ENCODE measurements at places on chromosomes 5 and 9.

GRCh38 chr5:115855959-115856358 is 14.2 kb downstream of the AP3S1 start:
- no peaks in the 10 kb centered on the region for H3K27me3 ChIP-seq
- H3K4me3 ChIP-seq: no peak overlapping the region
- peaks cover 39% of the 10 kb centered on the region for H3K4me1 ChIP-seq
- no peak for DNase-seq

GRCh38 chr5:36414869-36415282 is 113.2 kb upstream of the RANBP3L start:
- no peaks in the 10 kb centered on the region for H3K4me1 ChIP-seq
- no peak overlapping the region for H3K27ac ChIP-seq
- H3K36me3 ChIP-seq: peaks cover 7% of the 10 kb centered on the region
- no peak overlapping the region for H3K4me3 ChIP-seq

- H3K27me3 ChIP-seq: peaks cover 89% of the 10 kb centered on the region
- no peaks in the 10 kb centered on the region for H3K36me3 ChIP-seq
- no peak overlapping the region for H3K4me3 ChIP-seq
- H3K27ac ChIP-seq: no peak overlapping the region
These were observed 15.4 kb downstream of the IL9 start for GRCh38 chr5:135880278-135880677.

DNA sequence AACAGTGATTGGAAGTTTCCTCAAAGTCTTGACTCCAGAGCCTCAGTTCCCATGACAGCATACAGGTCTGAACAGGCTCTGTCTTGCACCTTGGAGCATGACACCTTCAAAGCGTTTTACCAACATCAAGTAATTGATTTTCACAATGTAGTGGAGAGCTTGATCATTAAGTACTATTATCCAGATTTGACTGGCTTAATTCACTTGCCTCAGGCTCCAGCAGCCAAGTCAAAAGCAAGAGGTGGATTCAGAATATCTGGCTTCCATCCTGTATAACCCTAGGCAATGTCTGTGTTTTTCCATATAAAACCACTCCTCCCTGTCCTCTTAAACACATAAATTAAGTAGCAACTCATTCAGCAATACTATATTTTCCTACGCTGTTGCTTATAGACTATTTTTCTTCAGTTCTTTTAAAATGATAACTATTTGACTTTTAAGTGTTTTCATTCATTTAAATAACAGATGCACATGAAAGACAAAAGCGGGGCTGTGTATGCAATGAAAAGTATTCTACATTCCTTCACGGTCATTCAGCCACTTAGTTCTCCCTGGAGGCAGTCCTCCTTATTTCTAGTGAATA is 150.8 kb upstream of the RANBP3L start:
- H3K4me1 ChIP-seq: no peaks in the 10 kb centered on the region
- no peak overlapping the region for H3K4me3 ChIP-seq
- H3K27ac ChIP-seq: no peak overlapping the region
- H3K36me3 ChIP-seq: peaks cover 2% of the 10 kb centered on the region
- no peak for DNase-seq
- H3K27me3 ChIP-seq: peaks cover 12% of the 10 kb centered on the region

DNA sequence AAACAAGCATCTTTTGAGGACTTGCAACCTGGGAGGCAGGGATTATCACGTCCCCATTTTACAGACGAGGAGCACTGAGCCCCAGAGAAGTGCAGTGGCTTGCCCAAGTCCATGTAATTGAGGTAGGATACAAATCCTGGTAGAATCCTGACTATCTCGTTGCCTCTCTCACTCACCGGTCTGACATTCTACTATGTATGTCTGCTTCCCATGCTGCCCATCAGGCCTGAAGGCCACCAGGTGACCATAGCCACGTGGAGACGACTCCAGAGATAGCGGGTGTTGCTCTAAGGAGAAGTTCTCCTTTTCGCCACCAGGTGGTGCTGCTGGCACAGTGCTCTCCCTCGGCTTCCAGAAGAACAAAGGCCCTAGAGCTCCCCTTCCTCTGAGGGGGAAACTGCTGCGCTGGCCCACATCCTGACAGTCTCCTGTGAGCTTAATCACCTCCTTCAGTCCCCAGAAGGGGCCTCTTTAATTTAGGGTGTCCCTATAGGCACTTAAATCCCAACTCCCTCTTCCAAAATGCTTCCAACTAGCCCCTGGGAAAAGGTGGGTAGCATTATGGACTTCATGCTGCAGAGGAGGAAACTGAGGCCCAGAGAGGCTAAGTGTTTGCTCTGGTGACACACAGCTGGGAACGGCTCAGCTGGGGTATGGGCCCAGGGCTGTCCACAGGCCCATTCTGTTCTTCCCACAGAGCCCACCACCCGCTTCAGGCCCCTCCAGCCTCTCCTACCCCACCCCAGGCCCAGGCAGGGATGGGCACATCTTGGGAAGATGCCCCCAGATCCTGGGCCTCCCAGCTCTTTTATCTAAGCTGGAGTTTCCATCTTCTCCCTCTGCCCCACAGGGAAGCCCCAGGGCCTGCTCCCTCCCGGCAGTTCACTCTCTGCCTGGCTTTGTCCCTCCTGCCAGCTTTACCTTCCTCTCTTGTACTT is 6.4 kb downstream of the SLC34A1 start:
- H3K27me3 ChIP-seq: no peaks in the 10 kb centered on the region
- DNase-seq: peak; percentile 86
- H3K27ac ChIP-seq: peak overlapping the region; percentile 93
- peaks cover 38% of the 10 kb centered on the region for H3K4me1 ChIP-seq
- no peaks in the 10 kb centered on the region for H3K36me3 ChIP-seq

GRCh38 chr5:40233268-40233667 is 446.4 kb upstream of the PTGER4 start:
- no peaks in the 10 kb centered on the region for H3K36me3 ChIP-seq
- no peaks in the 10 kb centered on the region for H3K4me1 ChIP-seq
- no peak overlapping the region for H3K27ac ChIP-seq

- DNase-seq: no peak
- no peak overlapping the region for H3K27ac ChIP-seq
- H3K4me1 ChIP-seq: no peaks in the 10 kb centered on the region
- no peaks in the 10 kb centered on the region for H3K36me3 ChIP-seq
- H3K27me3 ChIP-seq: peaks cover 84% of the 10 kb centered on the region
These were observed 10.8 kb downstream of the NFIB start for GRCh38 chr9:14303100-14303499.

GRCh38 chr9:967436-967835 is 9.0 kb upstream of the DMRT3 start:
- peaks cover 1% of the 10 kb centered on the region for H3K36me3 ChIP-seq
- H3K4me3 ChIP-seq: no peak overlapping the region
- H3K27ac ChIP-seq: no peak overlapping the region
- H3K27me3 ChIP-seq: peaks cover 74% of the 10 kb centered on the region
- no peak for DNase-seq
- H3K4me1 ChIP-seq: peaks cover 9% of the 10 kb centered on the region

DNA sequence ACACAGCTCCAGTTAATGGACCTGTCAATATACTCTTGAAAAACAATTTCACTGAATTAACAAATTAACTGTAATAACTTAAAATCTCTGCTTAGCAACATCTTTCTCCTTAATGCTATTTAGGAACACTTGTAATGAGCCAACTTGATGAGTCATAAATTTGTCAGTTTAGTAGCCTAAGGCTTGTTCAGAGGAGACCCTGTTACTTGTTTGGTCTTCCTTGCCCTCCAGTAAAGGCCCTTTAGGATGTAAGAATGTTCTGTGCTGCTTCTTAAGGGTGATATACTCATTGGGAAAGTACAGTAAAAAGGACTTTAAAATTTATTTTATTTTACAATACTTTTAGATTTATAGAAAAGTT is 11.4 kb upstream of the MATR3 start:
- H3K4me1 ChIP-seq: peaks cover 8% of the 10 kb centered on the region
- peaks cover 11% of the 10 kb centered on the region for H3K36me3 ChIP-seq
- H3K4me3 ChIP-seq: no peak overlapping the region
- no peak overlapping the region for H3K27ac ChIP-seq
- H3K27me3 ChIP-seq: no peaks in the 10 kb centered on the region

DNA sequence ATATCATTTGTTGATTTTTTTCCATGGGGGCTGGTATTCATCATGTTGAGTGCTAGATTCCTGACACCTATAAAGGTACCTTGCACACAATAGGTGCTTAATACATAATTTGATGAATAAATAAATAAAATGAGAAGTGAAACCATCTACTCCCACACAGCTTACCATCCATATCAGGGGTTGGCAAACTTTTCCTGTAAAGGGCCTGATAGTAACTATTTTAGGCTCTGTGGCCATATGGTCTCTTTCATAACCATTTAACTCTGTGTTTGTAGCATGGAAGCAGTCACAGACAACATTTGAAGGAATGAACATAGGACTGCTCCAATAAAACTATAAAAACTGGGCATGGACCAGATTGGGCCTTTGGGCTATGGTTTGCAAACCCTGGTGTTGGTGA is 100.3 kb downstream of the GCNT1 start:
- no peak for DNase-seq
- no peaks in the 10 kb centered on the region for H3K27me3 ChIP-seq
- H3K36me3 ChIP-seq: no peaks in the 10 kb centered on the region
- no peak overlapping the region for H3K4me3 ChIP-seq

GRCh38 chr9:83538172-83538889 is at the start of gene FRMD3:
TSS of gene FRMD3 (minus strand) at chr9:83538401. CDS start at chr9:83538231, 170 bp downstream.
- peaks cover 7% of the 10 kb centered on the region for H3K4me1 ChIP-seq
- no peak for DNase-seq
- peak within 1 kb of the TSS; percentile 31 for H3K4me3 ChIP-seq
- no peak within 1 kb of the TSS for H3K27ac ChIP-seq

DNA sequence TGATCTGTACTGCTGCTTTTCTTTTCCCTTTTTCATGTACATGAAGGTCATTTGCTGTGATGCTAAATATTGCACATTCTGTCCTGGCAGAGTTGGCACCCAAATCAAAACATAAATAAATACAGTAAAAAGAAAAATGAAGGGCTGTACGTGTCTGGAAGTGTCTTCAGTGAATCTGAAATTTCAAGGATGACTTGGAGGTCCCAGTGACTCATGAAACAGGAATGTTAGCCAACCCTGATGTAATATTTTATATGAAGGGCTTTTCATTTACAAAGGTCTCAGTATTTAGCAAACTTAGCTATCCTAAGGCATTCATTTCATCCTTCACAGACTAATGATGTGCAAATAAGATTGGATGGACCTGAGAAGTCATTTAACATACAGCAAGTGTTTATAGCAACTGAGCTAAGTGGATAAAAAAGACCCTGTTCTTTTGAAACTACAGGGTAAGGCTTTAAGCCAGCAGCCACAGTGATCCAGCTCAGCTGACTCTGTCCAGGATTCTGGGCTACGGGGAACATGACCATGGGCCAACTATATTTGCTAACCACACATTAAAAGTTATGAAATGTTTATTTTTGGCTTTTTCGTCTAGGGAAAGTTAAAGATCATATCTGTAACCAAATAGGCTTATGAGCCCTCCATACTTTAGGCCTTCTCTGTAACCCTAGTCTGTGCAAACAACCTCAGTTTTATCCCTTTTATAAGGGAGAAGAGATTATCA is 104.0 kb upstream of the DMRTA1 start:
- no peak for DNase-seq
- no peaks in the 10 kb centered on the region for H3K27me3 ChIP-seq
- no peaks in the 10 kb centered on the region for H3K4me1 ChIP-seq
- H3K27ac ChIP-seq: no peak overlapping the region
- no peak overlapping the region for H3K4me3 ChIP-seq

DNA sequence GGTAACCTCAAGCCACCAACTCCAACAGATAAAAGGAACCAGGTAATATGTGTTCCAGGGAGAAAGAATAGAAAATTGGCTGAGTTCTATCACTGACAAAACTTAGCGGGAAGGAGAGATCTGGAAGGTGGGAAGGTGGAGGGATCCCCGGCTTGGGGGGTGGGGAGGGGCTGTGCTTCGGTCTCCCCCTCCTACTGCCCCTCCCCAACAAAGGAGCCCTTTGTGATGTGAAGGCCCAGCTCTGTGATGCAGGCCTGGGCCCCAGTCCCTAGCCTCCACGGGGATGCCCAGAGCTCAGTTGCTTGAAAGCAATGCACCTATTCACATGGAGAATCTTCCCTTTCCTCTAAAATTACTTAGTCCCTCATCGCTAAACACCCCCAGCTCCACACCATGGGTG is 4.4 kb upstream of the ZNF484 start:
- peaks cover 13% of the 10 kb centered on the region for H3K36me3 ChIP-seq
- H3K4me3 ChIP-seq: no peak overlapping the region
- H3K4me1 ChIP-seq: peaks cover 24% of the 10 kb centered on the region
- H3K27ac ChIP-seq: no peak overlapping the region

DNA sequence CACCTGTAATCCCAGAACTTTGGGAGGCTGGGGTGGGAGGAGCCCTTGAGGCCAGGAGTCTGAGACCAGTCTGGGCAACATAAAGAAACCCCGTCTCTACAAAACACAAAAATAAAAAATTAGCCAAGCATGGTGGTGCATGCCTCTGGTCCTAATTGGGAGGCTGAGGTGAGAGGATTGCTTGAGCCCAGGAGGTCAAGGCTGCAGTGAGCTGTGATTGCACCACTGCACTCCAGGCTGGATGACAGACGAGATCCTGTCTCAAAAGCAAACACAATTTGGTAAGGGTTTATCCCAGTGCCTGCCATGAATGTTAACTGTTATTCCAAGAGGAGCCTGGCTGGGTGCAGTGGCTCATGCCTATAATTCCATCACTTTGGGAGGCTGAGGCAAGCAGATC is 71.1 kb downstream of the LHX2 start:
- no peak overlapping the region for H3K27ac ChIP-seq
- no peaks in the 10 kb centered on the region for H3K4me1 ChIP-seq
- no peaks in the 10 kb centered on the region for H3K36me3 ChIP-seq
- H3K27me3 ChIP-seq: peaks cover 37% of the 10 kb centered on the region
- DNase-seq: no peak

- DNase-seq: no peak
- H3K4me1 ChIP-seq: peaks cover 13% of the 10 kb centered on the region
- no peak overlapping the region for H3K4me3 ChIP-seq
- peaks cover 7% of the 10 kb centered on the region for H3K36me3 ChIP-seq
- no peaks in the 10 kb centered on the region for H3K27me3 ChIP-seq
- H3K27ac ChIP-seq: peak overlapping the region; percentile 2
These were observed 32.9 kb downstream of the ELL2 start for GRCh38 chr5:95928724-95929253.

- DNase-seq: no peak
- H3K4me3 ChIP-seq: no peak overlapping the region
- H3K27ac ChIP-seq: no peak overlapping the region
- peaks cover 7% of the 10 kb centered on the region for H3K36me3 ChIP-seq
These were observed 3.9 kb upstream of the FKTN start for GRCh38 chr9:105554042-105554441.

Measured in central memory CD8-positive, alpha-beta T cell (primary cell).